ENCODE measurements at places on chromosomes 11 and 22.

DNA sequence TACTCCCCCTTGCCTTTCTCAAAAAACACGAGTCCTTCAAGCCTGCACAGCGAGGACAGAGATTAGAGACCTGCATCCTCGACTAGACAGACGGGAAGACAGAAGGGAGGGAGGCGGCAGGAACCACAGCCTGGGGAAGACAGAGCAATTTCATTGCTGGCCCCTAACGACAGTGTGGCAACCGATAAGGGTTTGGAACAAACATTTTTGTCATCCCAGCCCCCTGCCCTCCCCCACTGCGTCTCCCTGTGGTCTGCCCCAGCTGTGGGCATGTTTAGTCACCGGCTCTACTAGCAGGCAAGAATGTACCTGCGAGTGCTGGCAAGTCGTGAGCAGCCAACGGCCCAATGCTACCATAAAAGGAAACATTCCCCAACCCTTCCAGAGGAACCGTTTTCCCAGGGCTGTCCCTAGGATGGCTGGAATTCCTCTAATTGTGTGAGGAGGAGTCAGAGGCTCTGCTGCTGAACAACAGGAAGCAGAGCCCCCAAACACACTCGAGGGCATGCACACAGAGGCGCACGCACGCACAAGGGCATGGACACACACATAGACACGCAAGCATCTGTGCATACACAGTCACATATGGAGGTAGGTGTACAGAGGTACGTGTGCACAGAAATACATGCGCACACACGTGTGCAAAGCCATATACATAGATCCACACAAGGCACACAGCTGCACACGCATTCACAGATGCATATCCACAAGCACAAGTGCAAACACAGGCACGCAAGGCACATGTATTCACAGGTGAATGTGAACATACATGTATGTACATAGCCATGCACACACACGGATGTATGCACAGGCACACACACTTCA is 58.3 kb downstream of the MYH9 start:
- DNase-seq, result no peak

GRCh38 chr11:119362741-119363080 is 16.2 kb upstream of the MFRP start:
- DNase-seq, result no peak

DNA sequence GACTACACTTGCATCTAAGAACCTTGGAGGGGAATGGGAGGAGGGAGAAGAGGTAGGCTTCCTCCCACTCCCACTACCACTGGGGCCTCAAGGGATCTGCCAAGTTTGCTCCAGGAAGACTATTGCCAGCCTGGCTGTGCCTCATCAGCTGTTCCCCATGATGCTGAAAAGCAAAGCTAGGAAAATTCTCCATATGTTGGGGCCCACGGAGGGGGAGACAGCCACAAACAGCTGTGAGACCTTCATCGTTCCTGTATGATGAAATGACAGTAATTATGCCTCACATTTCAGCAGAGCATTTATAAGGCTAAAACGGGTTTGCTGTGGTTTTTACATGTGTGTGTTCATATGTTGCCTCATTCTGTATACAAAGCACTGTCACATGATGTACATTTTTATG is 6.7 kb downstream of the DSCAML1 start:
- no peak for DNase-seq

GRCh38 chr22:39620924-39621690 is 50.6 kb downstream of the CACNA1I start:
- DNase-seq, result no peak

DNA sequence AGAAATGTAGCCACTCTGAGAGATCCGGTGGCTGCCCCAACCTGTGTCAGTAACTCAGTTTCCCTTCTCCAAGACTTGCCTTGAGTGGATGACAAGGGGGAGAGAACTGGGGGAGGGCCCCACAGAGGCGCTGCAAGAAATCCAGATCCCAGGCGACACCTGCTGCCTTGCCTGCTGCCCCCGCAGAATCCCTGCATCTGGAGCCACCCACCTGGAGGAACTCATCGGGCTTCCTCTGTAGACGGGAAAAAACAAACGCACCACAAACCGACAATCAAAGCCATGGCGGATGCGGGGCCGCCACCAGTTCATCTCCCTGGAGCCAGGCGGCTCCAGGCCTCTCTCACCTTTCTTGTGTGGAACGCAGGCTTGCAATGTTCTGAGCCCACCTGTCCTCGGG is 40.2 kb downstream of the MACROD1 start:
- DNase-seq, result no peak

DNA sequence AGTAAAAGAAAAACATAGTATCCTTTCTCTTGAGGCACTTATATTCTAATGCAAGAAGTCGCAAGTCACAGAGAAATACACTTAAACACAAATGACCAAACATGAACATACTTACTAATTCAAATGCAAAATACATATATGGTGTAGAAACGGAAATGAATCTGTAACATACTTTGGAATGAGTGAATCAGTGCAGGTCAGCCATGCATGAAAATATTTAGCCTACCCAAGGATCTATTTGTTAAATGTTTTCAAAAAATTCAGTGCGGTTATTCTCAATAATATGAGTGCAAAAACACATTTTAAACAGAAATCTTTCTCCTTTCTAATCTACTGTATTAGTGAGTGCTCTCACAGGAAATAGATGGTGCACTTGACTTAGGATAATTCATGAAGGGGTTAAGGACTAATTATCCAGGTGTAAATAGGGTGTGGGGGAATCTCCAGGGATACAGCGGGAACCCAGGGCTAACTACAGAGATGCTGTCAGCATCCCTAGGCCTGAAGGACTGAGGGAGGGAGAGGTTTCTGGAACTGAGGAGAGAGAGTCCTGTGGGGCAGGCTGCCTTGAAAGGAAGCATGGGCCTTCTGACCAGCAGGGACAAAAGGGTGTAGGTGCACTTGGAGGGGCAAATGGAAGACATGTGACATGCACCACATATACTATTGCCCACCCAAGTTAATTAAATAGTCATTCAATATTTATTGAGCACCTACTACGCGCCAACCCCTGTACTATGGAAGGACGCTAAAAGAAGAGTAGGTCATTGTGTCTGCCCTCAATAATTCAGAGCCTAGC is 139.2 kb downstream of the MAML2 start:
- no peak for DNase-seq

DNA sequence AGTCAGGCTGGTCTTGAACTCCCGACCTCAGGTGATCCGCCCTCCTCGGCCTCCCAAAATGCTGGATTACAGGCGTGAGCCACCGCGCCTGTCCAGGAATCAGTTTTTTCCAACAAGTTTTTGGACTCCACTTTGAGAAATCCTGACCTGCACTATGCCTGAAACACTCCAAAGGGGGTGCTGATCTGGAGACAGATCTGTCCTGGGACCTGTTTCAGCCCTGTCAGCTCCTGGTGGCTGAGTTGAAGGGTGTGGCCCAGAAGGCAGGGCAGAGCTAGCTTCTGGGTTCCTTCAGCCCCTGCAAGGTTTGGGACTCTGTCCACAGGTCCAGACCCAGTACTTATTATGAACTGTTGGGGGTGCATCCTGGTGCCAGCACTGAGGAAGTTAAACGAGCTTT is 1.2 kb downstream of the DNAJC4 start:
- no peak for DNase-seq

GRCh38 chr11:118914987-118915386 is 10.7 kb downstream of the BCL9L start:
- DNase-seq, result no peak

DNA sequence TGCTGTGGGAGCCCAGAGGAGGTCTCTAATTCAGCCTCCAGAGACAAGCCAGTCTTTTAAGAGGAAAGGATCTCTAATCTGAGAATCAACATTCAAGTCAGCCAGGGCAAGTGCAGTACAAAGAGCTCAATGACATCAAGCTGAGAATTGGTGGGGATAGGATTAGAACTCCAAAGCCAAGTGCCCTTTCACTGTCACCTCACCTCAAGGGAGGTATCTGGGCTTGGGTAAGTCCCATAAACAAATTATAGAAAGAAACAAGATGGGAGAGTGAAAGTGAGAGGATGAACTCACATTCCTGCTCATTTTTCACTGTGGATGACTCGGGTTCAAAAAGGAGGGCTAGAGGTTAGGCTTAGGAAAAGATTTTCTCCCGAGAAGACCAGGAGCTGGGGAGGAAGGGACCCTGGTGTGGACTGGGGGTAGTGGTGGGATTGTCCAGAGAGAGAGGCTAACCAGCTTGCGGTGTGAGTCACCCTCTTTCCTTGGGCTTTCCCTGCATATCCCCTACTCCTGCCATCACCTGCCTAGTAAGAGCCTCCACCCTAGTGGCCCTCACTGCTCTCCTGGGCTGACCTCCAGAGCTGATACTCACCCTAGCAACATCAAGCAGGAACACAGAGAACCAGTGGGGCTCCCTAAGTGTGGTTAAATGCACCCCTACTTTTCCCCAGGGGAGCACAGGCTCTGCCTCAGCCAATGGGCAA is 70.4 kb downstream of the RRM1 start:
- DNase-seq, result no peak

DNA sequence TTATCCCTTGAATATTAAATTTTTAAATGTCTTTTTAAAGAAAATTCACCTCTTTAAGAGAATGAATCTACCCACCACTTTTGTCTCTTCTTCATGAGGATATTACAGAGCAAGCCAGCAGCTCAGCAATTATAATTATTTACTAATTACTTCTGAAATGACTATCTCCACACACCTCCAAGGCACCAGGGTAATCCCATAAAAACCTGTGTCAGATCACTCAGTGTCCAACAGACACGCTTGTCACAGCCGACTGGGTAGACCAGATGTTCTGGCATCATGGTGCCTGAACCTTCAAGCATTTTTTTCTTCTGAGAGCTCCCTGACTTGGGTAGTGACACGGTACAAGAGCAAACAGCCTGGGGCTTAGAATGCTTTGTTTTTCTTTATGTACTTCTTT is 61.4 kb downstream of the EFCAB6 start:
- no peak for DNase-seq

GRCh38 chr11:131857246-131857645 is 486.8 kb downstream of the NTM start:
- no peak for DNase-seq

All from esophagus squamous epithelium (tissue), 5 donors.